ENCODE measurements at places on chromosomes 5 and 9.

DNA sequence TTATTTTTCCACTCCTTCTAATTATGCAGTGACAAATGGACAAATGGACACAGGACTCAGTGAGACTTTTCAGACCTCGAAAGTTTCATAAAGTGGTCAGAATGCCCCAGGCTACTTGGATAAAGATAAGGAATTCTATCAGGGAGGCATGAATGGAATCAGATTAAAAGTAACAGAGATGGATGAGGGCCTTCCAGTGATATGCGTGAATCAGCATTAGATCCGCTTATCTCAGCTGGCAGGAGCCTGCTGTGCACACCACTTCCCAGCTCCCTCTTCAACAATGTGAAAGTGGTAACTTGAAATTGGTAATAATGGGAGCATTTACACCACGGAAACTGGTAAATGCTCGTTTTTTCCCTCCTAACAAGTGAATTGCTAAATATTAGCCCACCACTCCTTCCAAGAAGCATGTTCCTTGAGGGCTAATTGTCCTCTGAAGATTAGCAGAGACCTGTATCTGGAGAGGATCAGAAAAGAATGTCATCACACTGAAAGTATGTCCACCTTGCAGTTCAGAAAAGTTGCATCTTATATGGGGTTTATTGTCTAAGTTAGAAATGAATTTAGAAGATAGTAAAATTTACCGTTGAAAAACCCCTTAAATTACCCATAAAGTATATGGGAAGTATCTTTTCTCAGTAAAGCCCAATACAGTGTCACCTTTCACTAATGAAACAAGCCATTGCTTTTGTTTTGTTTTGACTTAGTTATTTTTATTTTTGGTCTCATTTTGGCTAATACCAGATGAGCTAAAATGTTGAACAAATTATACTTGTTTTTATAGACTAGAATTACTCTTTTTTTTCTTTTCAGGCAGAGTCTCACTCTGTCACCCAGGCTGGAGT is 125.3 kb downstream of the DPYSL3 start:
- no peak for DNase-seq

GRCh38 chr9:98209530-98209929 is 17.1 kb upstream of the CORO2A start:
- DNase-seq: no peak

- DNase-seq: no peak
Measured at GRCh38 chr9:99731950-99732349, 89.7 kb upstream of the NR4A3 start.

- DNase-seq: no peak
Measured at GRCh38 chr5:84231433-84231832, 153.2 kb downstream of the EDIL3 start.

DNA sequence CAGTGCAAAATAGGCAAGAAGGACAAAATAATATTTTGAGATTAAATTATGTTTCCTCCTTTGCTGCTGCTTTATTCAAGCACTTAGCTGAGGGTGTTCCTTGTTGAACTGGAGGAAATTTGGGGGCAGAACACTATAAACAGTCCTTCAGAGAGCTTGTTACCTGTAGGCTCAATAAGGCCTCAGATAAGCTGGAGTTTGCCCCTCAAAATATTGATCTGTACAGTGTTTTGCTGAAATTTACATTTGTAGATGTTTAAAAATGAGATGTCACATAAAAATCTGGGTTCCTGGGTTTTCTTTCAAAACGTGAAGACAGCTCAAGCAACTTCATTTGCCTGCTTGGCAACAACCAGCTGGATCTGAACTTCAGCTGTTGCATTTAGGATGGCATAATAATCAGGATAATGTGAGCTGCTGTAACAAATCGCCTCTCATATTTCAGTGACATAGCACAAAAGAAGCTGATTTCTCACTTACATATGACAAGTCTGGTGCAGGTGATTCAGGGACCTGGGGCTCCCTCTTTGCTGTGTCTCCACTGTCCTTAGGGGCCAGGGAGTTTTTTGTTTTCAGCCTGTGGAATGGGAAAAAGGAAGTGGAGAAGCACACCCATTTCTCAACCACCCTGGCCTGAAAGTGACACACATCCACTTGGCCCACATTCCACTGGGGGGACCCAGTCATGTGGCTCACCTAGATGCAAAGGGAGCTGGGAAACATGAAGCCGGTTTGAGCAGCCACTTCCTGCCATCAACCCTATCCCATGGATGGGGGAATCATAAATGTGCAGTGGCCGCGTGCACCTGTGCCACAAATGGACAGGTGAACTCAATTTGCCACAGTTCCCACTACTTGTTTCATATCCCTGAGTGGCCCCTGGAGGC is 2.4 kb upstream of the PSAT1 start:
- DNase-seq: no peak
